T-helper 9 cell (primary cell): ENCODE measurements at places on chromosomes 5 and 9.

DNA sequence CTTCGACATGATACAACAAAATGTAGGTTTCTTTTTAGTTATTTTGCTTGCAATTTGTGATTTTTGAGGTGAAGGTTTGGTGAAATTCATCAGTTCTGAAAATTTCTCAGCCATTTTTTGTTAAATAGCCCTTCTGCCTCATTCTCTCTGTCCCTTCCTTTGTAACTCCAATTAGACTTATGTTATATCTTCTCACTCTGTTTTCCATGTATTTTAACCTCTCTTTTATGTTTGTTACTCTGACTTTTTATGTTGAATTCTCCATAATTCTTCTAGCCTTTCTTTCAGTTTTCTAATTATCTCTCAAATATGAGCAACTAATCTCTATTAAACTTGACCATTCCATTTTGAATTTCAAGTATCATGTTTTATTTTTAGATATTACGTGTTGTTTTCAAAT is 172.2 kb upstream of the VCAN start:
- DNase-seq = no peak

DNA sequence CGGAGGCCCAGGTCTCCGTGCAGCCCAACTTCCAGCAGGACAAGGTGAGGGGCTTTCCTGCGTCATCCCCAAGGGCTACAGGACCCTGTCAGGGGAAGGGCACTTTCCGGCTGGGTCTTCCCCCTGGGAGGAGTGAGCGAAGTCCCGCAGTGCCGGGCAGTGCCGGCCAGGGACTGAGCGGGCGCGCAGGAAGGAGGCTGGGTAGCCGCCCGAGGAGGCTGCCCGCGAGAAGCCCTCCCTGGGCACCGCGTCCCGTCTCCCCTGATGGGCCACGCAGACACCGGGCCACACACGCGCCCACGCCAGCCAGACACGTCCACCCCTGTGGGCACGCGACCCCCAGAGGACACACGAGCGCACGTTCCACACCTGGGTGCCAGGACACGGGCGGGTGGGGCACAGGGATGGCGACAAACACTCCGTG is 357 bp downstream of the PTGDS start:
- DNase-seq = no peak

- no peak for DNase-seq
Observed at GRCh38 chr9:35732800-35733541, 505 bp downstream of the CREB3 start.

- no peak for DNase-seq
Observed at GRCh38 chr5:148043705-148044104, 20.1 kb upstream of the SPINK5 start.

DNA sequence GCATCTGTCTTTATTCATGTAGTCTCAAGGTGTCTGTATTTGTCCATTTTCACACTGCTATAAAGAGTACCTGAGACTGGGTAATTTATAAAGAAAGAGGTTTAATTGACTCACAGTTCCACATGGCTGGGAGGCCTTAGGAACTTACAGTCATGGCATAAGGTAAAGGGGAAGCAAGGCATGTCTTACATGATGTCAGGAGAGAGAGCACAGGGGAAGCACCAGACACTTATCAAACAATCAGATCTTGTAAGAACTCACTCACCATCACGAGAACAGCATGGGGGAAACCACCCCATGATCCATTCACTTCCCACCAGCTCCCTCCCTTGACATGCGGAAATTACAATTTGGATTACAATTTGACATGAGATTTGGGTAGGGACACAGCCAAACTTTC is 44.2 kb downstream of the NLN start:
- DNase-seq = no peak

- no peak for DNase-seq
Observed at GRCh38 chr9:93237540-93237939, 53.6 kb downstream of the WNK2 start.

GRCh38 chr9:18614651-18615050 is 140.7 kb downstream of the ADAMTSL1 start:
- no peak for DNase-seq

- DNase-seq = no peak
Observed at GRCh38 chr9:31135567-31135966, 1248.9 kb upstream of the ACO1 start.

DNA sequence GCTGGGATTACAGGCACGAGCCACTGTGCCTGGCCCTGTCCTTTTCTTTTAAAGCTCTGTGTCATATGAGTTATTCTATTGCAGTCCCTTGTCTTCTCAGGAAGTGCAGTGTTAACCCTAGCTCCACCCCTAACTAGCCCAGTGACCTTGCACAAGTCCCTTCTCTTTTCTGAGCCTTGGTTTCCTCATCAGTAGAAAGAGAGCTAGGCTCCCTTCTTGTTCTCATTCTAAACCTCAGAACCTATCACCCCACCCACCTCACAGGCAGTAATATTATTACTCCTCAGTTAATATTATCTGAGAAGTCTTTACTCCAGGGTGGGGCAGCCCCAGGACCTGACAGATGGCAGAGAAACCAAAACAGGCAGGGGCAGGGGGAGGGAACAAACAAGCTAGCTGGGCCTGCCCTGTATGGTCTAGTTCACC is 7.2 kb downstream of the CYFIP2 start:
- no peak for DNase-seq
